Astrocyte (in vitro differentiated cells and primary cell): ENCODE measurements at places on chromosomes 13 and 19. TPM values are rescaled to one million over a fixed set of nuclear protein-coding genes. Genes with fewer than 3 reads are reported as not detected.

DNA sequence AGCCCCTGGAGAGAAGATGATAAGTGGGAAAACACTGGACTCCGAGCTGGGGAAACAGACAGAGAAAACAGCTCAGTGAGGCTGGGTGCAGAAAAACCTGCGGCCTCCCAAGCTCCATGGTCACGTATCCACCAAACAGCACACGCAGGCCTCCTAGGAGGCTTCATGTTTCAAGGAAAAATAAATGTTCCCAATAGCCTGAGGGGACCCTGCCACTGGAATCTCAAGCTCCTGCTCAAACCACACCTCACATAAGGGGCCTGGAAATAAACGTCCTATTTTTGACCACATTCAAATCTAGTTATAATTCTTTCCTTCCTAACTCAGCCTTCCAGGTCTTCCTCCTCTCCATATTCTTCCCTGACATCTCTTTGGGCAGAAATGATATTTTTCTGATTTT is 225.7 kb downstream of the ABCC4 start:
- H3K36me3 ChIP-seq, result no peaks in the 10 kb centered on the region
- H3K4me3 ChIP-seq, result no peak overlapping the region
- no peaks in the 10 kb centered on the region for H3K4me1 ChIP-seq
- no peak for DNase-seq
- H3K27ac ChIP-seq, result no peak overlapping the region

- no peak for DNase-seq
- H3K36me3 ChIP-seq, result no peaks in the 10 kb centered on the region
- H3K4me1 ChIP-seq, result peaks cover 17% of the 10 kb centered on the region
- no peak overlapping the region for H3K27ac ChIP-seq
- no peak overlapping the region for H3K4me3 ChIP-seq
Measured at GRCh38 chr19:18344582-18344950, 4.2 kb downstream of the PGPEP1 start.

DNA sequence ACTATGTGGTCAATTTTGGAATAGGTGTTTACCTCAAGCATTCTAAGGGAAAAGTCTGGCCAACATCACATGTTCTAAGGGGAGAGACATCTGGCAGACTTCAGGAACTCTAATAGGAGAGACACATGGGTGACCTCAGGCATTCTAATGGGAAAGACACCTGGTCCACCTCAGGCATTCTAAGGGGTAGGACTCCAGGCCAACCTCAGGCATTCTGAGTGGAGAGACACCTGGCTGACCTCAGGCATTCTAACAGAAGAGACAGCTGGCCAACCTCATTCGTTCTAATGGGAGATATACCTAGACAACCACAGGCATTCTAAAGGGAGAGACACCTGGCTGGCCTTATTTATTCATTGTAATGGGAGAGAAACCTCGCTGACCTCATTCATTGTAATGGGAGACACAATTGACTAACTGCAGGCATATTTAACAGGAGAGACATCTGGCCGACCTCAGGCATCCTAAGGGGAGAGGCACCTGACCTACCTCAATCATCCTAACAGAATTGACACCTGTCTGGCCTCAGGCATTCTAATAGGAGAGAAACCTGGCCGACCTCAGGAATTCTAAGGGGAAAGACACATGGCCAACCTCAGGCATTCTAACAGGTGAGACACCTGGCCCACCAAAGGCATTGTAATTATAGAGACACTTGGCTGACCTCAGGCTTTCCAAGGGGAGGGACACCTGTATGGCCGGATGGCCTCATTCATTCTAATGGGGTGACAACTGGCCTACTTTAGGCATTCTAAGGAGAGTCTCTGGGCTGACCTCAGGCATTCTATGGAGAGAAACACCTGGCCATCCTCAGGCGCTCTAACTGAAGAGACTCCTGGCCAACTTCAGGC is 1346.8 kb downstream of the UQCRFS1 start:
- no peaks in the 10 kb centered on the region for H3K27me3 ChIP-seq
- no peak overlapping the region for H3K4me3 ChIP-seq
- H3K4me1 ChIP-seq, result no peaks in the 10 kb centered on the region
- no peak overlapping the region for H3K27ac ChIP-seq

- peaks cover 13% of the 10 kb centered on the region for H3K4me1 ChIP-seq
- H3K27ac ChIP-seq, result peak overlapping the region; percentile 87
- H3K4me3 ChIP-seq, result no peak overlapping the region
Measured at GRCh38 chr13:59111751-59112171, 1052.0 kb downstream of the DIAPH3 start.

HIPK4 gene
- total RNA-seq, result 0.12 TPM in 1 of 2 replicates, not detected in the other

- no peak for DNase-seq
- no peak overlapping the region for H3K4me3 ChIP-seq
- no peaks in the 10 kb centered on the region for H3K4me1 ChIP-seq
- H3K27ac ChIP-seq, result no peak overlapping the region
Measured at GRCh38 chr13:78520425-78520824, 82.9 kb downstream of the POU4F1 start.

GRCh38 chr19:31171936-31172335 is 177.3 kb downstream of the TSHZ3 start:
- no peaks in the 10 kb centered on the region for H3K4me1 ChIP-seq
- DNase-seq, result no peak
- no peaks in the 10 kb centered on the region for H3K27me3 ChIP-seq
- no peaks in the 10 kb centered on the region for H3K36me3 ChIP-seq
- H3K27ac ChIP-seq, result no peak overlapping the region

VAV1 gene
- total RNA-seq, result not detected in 2 replicates

DNA sequence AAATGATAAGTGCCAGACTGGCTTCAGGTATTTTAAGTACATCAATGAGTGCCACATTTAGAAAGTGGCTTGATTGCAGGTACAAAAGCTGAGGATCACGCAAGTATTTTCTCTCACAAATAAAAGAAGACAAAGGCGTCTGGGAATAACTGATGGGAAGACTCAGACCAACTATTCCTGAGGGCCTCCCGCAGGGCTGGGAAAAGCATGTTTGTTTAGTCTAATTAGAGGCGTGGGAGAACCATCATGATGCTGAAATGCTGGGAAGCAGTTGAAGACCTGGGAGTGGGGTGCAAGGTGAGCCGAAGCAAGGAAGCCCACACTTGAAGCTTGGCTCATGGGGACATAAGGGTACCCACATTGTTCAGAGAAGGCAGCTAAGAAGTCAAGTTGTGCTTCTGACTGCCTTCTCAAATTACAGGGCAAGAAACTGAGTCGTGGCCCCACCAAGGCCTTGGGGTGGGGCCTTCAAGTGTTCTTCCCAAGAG is 536.0 kb downstream of the MYO16 start:
- no peak overlapping the region for H3K27ac ChIP-seq
- no peaks in the 10 kb centered on the region for H3K36me3 ChIP-seq
- no peaks in the 10 kb centered on the region for H3K4me1 ChIP-seq
- DNase-seq, result no peak
- no peaks in the 10 kb centered on the region for H3K27me3 ChIP-seq

GRCh38 chr13:41019011-41019487 is at the start of gene ELF1:
Gene ELF1 (minus strand): TSS chr13:41019316. CDS start chr13:40982054, 37,262 bp downstream.
- H3K4me1 ChIP-seq, result peaks cover 5% of the 10 kb centered on the region
- H3K36me3 ChIP-seq, result no peaks in the 10 kb centered on the region
- peak within 1 kb of the TSS; percentile 38 for H3K4me3 ChIP-seq
- no peaks in the 10 kb centered on the region for H3K27me3 ChIP-seq
- DNase-seq, result peak; percentile 65

DNA sequence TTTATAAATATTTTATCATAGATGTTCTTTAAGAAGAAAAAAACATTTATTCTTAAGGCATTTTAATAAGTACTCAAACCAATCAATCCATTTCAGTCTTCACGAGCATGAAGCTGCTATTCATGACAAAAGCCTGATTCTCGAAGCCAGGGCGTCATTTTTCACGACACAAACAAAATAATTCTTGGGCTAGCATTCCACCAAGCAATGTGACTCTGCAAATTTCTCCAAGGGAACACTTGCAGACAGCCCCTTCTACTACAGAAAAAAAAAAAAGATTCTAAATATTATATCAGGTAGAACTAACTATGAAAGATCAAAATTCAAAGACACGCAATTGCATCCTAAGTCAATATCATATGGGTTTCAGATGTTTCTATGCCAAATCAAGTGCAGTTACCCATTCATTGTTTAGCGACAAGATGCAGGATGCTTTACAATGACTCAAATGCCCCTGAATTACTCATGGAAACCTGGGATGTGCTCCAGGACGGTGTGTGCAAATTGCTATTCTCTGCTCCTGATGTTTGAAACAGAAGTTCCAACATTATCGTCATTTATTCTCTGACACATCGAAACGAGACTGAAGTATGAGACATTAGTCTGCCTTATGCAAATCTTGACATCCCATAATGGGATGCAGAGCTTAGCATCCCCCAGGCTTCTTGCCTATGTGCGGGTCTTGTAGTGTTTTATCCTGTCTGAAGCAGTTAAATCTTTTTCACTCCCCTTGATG is 517.7 kb downstream of the MYO16 start:
- H3K27me3 ChIP-seq, result no peaks in the 10 kb centered on the region
- H3K27ac ChIP-seq, result peak overlapping the region; percentile 82
- H3K4me3 ChIP-seq, result no peak overlapping the region
- DNase-seq, result peak; percentile 96

GRCh38 chr19:5717215-5717935 is 2.6 kb downstream of the LONP1 start:
- peaks cover 27% of the 10 kb centered on the region for H3K4me1 ChIP-seq
- peak overlapping the region; percentile 90 for H3K4me3 ChIP-seq
- no peak for DNase-seq
- peaks cover 15% of the 10 kb centered on the region for H3K36me3 ChIP-seq
- H3K27ac ChIP-seq, result peak overlapping the region; percentile 95

DNA sequence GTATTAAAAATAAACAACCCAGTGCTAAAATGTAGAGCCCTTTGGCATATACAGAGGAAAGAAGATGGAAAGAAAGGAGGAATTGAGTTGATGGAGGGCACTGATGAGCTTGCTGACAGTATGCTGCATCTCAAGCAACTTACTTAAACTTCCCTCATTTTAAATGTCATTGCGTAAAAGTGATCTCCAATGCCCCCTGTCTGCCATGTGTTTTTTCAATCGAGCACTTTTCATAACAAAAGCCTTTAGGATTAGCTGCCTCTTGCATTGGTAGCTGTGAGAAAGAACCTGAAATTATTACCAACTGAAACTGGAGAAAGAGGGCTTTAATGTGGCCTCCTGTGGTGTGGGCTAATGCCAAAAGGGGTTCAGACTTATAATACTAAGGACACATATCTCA is 541.6 kb downstream of the SUCLA2 start:
- H3K27ac ChIP-seq, result no peak overlapping the region
- H3K4me1 ChIP-seq, result peaks cover 6% of the 10 kb centered on the region
- no peaks in the 10 kb centered on the region for H3K36me3 ChIP-seq

DNA sequence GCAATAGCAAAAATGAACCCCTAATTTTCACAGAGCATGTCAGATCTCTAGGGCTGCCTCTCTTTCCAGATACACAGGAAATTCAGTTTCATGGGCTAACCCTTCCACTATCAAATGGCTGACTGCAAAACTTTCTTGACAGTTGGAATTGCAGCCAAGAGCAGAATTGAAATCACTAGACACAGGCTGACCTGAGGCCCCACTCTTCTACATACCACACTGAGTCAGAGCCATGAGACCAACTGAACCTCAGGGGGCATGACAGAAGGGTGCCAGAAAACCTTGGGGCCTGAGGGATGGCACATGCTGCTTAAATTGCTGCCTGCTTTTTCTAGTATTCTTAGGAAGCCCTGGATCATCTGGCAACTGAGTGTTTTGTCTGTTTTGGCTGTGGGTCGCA is 1.7 kb upstream of the DLEU7 start:
- DNase-seq, result peak; percentile 13
- no peaks in the 10 kb centered on the region for H3K36me3 ChIP-seq
- no peak overlapping the region for H3K4me3 ChIP-seq
- H3K4me1 ChIP-seq, result peaks cover 9% of the 10 kb centered on the region
- H3K27me3 ChIP-seq, result peaks cover 5% of the 10 kb centered on the region
- no peak overlapping the region for H3K27ac ChIP-seq

- DNase-seq, result peak; percentile 15
- peaks cover 35% of the 10 kb centered on the region for H3K4me1 ChIP-seq
- H3K4me3 ChIP-seq, result peak within 1 kb of the TSS; percentile 78
- H3K36me3 ChIP-seq, result peaks cover 5% of the 10 kb centered on the region
- no peaks in the 10 kb centered on the region for H3K27me3 ChIP-seq
- peak within 1 kb of the TSS; percentile 50 for H3K27ac ChIP-seq
Measured at GRCh38 chr19:6739390-6739882, at the start of gene TRIP10. Gene TRIP10 (plus strand): TSS chr19:6739680. CDS start chr19:6739762, 82 bp downstream.

DNA sequence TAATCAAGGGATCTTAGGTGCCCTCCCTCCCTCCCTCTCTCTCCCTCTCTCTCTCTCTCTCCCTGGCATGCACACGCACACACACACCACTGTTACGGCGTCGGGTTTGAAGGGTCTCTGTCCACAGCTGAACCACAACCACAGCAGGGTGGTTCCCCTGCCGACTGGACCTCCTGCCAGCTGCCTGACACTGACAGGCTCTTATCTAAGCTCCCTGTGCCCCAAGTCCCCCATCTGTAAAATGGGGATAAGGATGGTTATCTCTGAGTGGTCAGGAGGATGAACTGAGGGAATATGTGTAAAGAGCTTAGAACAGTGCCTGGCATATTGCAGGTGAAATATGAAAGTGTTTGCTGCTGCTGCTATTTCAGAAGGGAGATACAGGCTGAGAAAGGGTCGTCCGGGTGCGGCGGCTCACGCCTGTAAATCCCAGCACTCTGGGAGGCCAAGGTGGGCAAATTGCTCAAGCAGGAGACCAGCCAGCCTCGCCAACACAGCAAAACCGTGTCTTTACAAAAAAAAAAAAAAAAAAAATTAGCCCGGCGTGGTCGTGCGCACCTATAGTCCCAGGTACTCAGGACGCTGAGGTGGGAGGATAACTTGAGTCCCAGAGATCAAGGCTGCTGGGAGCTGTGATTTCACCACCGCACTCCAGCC is 852 bp upstream of the SHISA7 start:
- no peaks in the 10 kb centered on the region for H3K4me1 ChIP-seq
- no peaks in the 10 kb centered on the region for H3K36me3 ChIP-seq
- H3K27me3 ChIP-seq, result peaks cover 52% of the 10 kb centered on the region

DNA sequence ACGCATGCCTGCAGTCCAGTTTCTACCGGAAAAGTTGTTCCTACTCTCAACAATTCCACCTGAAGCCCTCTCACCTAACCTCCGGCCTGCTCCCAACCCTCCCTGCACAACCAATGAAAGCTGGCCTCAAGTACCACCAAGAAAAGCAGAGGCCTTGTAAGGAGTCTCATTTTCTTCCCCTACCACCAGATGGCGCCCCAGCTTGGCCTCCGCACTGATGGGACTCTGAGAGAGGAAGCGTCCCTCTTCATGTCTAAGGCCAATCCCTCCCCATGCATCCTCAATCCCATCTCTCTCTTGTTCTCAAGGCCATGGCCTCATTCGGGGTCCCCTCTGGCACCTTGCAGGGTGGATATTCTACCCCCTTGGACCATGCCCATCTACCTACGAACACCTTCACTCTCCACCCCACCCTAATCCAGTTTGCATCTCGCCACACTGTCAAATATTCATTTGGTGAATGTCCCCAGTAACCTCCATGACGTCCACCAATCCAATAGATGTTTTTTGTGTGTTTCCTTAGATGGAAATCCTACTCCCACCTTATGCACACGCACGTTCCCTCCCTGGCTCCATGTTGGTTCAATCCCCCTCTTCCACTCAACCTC is 412.8 kb downstream of the ZNF536 start:
- no peak for DNase-seq
- no peak overlapping the region for H3K27ac ChIP-seq
- H3K4me1 ChIP-seq, result no peaks in the 10 kb centered on the region

ZNF850 gene
- 6.2 and 6.6 TPM in 2 replicates for total RNA-seq

CEACAM16 gene
- total RNA-seq, result 0.14 TPM in 1 of 2 replicates, not detected in the other

OR2Z1 gene
- total RNA-seq, result not detected in 2 replicates
